ENCODE measurements at places on chromosomes 5 and 9. TPM values are rescaled to one million over a fixed set of nuclear protein-coding genes. Genes with fewer than 3 reads are reported as not detected.
A peak's percentile ranks its signal among the peaks of the same experiment; 100 is the strongest.

GRCh38 chr5:148401604-148402003 is 17.8 kb downstream of the FBXO38 start:
- no peak overlapping the region for H3K4me3 ChIP-seq
- H3K27ac ChIP-seq: no peak overlapping the region
- DNase-seq: no peak
- H3K36me3 ChIP-seq: peaks cover 53% of the 10 kb centered on the region
- H3K27me3 ChIP-seq: no peaks in the 10 kb centered on the region

- no peaks in the 10 kb centered on the region for H3K36me3 ChIP-seq
- peaks cover 28% of the 10 kb centered on the region for H3K4me1 ChIP-seq
- DNase-seq: peak; percentile 85
- peak overlapping the region; percentile 73 for H3K27ac ChIP-seq
Observed at GRCh38 chr9:107637421-107638420, 148.2 kb upstream of the KLF4 start.

DNA sequence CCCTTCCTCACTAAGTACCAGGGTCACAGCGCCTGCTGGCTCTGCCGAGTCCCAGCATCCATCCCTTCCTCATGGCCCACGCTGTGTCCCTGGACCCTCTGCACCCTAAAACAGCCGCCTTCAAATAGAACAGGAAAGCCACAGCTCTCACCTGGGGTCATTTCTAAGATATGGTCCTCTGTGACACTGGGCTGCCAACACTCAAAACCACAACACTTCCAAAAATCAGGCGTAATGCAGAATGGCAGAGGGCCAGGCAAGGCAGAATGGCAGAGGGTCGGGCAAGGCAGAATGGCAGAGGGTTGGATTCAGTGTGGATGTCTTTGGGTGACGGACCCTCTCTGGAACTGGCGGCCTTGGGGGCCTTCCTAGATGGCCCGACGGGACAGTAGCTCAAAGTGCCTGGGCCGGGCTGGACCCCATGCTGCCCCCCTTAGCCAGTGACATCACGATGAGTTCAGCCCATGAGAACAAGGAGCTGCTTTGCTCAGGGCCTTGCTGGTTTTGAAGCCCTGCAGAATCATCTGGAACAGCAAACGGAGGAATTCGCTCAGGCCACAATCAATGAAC is 35.3 kb downstream of the ZDHHC11B start:
- no peaks in the 10 kb centered on the region for H3K4me1 ChIP-seq
- H3K4me3 ChIP-seq: no peak overlapping the region
- H3K27ac ChIP-seq: no peak overlapping the region
- DNase-seq: no peak
- H3K27me3 ChIP-seq: no peaks in the 10 kb centered on the region

GRCh38 chr9:14870090-14870489 is 40.1 kb downstream of the FREM1 start:
- no peak overlapping the region for H3K4me3 ChIP-seq
- H3K27ac ChIP-seq: no peak overlapping the region
- H3K4me1 ChIP-seq: no peaks in the 10 kb centered on the region
- no peaks in the 10 kb centered on the region for H3K36me3 ChIP-seq
- H3K27me3 ChIP-seq: no peaks in the 10 kb centered on the region

DNA sequence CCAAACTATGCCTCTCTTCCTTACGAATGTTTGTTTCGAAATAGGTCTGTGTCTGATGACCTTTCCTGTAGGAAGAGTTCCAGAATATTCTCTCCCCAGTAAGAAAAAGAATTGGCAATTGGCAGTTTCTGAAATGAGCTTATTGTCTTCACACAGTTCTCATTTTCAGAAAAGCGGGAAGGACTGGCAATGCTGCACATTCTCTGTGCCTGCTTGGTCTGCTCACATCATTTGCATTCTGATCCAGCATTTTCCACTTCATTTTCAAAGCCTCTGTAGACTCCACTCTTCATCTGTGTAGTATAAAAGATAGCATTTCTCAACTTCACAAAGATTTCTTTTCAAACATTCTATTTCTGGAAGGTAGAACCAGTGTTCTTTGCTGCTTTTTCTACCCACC is 120.6 kb upstream of the CCDC112 start:
- no peaks in the 10 kb centered on the region for H3K36me3 ChIP-seq
- no peak for DNase-seq
- no peak overlapping the region for H3K27ac ChIP-seq

- no peak for DNase-seq
- peaks cover 11% of the 10 kb centered on the region for H3K4me1 ChIP-seq
- H3K36me3 ChIP-seq: no peaks in the 10 kb centered on the region
Observed at GRCh38 chr9:108374626-108375025, 481.2 kb downstream of the ACTL7B start.

DNA sequence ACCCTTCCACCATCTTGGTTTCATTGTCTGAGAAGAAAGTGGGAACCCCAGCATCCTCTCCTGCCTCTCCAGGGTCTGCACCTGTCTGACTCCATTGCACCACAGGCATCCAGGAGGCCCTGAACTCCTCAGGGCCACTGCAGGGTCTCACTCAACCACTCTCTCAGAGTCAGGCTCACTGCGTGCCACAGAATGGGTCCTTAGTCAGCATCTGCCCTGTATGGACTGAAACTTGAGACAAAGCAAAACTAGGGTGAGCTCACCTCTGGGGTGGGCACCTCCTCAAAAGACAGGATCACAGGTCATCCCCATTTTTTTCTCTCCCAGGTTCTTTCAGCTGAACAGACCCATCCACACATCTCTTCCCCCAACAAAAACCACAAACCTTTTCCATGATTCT is 59.2 kb upstream of the CPEB4 start:
- DNase-seq: no peak
- no peaks in the 10 kb centered on the region for H3K27me3 ChIP-seq
- no peak overlapping the region for H3K27ac ChIP-seq
- no peak overlapping the region for H3K4me3 ChIP-seq
- no peaks in the 10 kb centered on the region for H3K36me3 ChIP-seq
- peaks cover 33% of the 10 kb centered on the region for H3K4me1 ChIP-seq

- H3K27ac ChIP-seq: no peak overlapping the region
- H3K4me1 ChIP-seq: no peaks in the 10 kb centered on the region
- H3K27me3 ChIP-seq: no peaks in the 10 kb centered on the region
- no peaks in the 10 kb centered on the region for H3K36me3 ChIP-seq
Observed at GRCh38 chr5:102341681-102342288, 45.7 kb upstream of the SLCO4C1 start.

GRCh38 chr5:113804943-113805342 is 291.4 kb downstream of the YTHDC2 start:
- H3K4me3 ChIP-seq: no peak overlapping the region
- H3K27me3 ChIP-seq: no peaks in the 10 kb centered on the region
- H3K36me3 ChIP-seq: no peaks in the 10 kb centered on the region
- peaks cover 3% of the 10 kb centered on the region for H3K4me1 ChIP-seq
- no peak overlapping the region for H3K27ac ChIP-seq

GRCh38 chr9:68980341-68980914 is 33.5 kb downstream of the PRKACG start:
- H3K4me1 ChIP-seq: no peaks in the 10 kb centered on the region
- H3K36me3 ChIP-seq: peaks cover under 1% of the 10 kb centered on the region
- no peak overlapping the region for H3K4me3 ChIP-seq
- H3K27ac ChIP-seq: no peak overlapping the region
- DNase-seq: no peak

DNA sequence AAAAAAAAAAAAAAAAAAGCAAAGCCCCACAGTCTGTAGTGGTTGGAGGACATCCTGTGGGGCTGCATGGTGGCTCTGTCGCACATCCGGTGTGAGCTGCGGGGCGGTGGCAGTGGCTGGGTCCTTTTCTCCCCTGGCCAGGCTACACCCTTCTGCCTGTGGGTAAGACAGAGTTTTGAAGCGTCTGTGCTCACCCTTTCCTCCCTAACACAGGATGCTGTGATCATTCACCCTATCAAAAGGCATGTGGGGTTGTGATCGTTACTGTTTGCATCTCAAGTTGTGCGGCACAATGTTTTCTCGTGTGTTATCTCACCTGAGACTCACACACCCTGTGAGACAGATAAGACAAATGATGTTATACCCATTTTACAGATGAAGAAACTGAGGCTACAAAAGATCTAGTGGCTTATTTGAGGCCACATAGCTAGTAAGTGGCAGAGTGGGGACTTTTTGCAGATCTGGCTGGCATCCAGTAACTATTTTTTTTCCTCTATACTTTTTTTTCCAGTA is 17.5 kb downstream of the IRF1 start:
- H3K4me3 ChIP-seq: no peak overlapping the region
- H3K27me3 ChIP-seq: no peaks in the 10 kb centered on the region
- DNase-seq: no peak
- no peaks in the 10 kb centered on the region for H3K36me3 ChIP-seq
- H3K27ac ChIP-seq: peak overlapping the region; percentile 96

DNA sequence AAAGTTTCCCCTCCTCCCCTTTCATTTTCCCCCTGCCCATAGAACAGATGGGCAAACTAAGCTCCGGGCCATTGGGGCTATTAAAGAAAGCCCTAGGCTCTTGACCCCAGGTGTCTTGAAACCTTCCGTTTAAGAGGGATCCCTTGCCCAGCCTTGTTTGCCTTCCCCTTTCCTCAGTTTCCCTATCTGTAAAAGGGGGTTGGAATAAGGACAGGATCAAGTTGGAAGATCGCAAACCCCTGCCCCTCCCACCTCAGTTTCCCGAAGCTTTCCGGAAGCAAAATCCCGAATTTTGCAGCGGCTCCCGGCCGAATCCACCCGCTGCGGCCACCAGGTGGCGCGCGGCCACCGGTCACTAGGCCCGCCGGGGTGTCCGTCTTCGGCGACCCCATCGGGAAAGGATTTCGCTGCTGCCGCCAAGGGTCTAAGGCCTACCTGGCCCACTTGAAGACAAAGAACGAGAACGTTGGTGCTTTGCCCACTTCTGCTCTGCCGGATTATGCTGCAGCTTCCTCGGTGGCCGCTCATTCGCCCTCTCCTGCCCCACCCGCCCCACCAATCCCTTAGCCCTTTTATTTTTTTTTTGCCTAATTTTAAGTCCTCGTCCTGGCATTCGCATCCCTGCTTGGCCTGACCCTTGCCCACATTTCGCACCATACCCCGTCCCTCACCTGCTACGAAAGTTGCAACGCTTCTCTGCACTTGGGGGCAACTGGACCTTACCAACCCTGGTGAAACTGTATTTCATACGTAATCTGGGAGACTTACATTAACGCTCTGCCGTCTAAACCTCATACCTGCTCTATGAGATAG is 962 bp upstream of the NR6A1 start:
- peak overlapping the region; percentile 65 for H3K4me3 ChIP-seq
- peaks cover 4% of the 10 kb centered on the region for H3K4me1 ChIP-seq
- H3K36me3 ChIP-seq: no peaks in the 10 kb centered on the region

GRCh38 chr9:123457583-123457982 is 101.6 kb downstream of the CRB2 start:
- no peak overlapping the region for H3K4me3 ChIP-seq
- H3K4me1 ChIP-seq: peaks cover 23% of the 10 kb centered on the region
- H3K27ac ChIP-seq: no peak overlapping the region
- peaks cover 29% of the 10 kb centered on the region for H3K36me3 ChIP-seq

- no peak overlapping the region for H3K27ac ChIP-seq
- H3K4me3 ChIP-seq: no peak overlapping the region
- no peaks in the 10 kb centered on the region for H3K36me3 ChIP-seq
Observed at GRCh38 chr5:107217721-107218130, 453.0 kb downstream of the EFNA5 start.

- no peaks in the 10 kb centered on the region for H3K4me1 ChIP-seq
- no peaks in the 10 kb centered on the region for H3K27me3 ChIP-seq
- H3K27ac ChIP-seq: no peak overlapping the region
- DNase-seq: no peak
Observed at GRCh38 chr5:52881468-52881867, 93.8 kb downstream of the ITGA1 start.

- no peak overlapping the region for H3K4me3 ChIP-seq
- no peaks in the 10 kb centered on the region for H3K27me3 ChIP-seq
- DNase-seq: no peak
Observed at GRCh38 chr9:99948896-99949295, 42.4 kb downstream of the STX17 start.

DNA sequence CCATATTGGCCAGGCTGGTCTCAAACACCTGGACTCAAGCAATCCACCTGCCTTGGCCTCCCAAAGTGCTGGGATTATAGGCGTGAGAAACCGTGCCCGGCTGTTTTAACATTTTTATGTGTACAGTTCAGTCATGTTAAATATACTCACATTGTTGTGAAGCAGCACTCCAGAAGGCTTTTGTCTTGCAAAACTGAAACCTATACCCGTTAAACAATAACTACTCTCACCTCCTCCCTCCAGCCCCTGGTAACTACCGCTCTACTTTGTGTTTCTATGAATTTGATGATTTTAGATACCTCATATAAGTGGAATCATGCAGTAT is 23.1 kb upstream of the SHB start:
- no peaks in the 10 kb centered on the region for H3K27me3 ChIP-seq
- H3K27ac ChIP-seq: no peak overlapping the region
- H3K4me1 ChIP-seq: no peaks in the 10 kb centered on the region
- no peaks in the 10 kb centered on the region for H3K36me3 ChIP-seq
- H3K4me3 ChIP-seq: no peak overlapping the region

GRCh38 chr9:16817002-16817401 is 53.5 kb downstream of the BNC2 start:
- H3K27ac ChIP-seq: no peak overlapping the region
- no peak overlapping the region for H3K4me3 ChIP-seq
- DNase-seq: no peak

DNA sequence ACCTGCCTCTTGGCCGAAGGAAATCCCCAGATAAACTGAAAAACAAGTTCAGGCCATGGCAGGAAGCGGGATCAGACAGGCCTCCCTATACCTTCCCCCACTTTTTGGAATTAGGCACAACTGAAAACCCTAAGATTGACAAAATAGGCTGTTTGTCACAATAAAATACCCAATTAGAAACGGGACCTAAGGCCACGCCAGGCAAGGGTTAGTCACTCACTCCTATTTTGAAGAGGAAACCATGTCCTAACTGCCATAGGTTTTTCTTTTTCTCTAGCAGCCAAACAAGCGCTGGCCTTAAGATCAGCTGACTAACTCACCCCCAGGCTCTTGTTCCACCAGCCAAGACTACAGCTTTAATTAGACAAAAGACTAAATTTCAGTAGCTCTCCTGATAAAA is 11.9 kb downstream of the FBP2 start:
- no peaks in the 10 kb centered on the region for H3K36me3 ChIP-seq
- no peak overlapping the region for H3K4me3 ChIP-seq
- peaks cover 5% of the 10 kb centered on the region for H3K4me1 ChIP-seq
- no peak overlapping the region for H3K27ac ChIP-seq

The CDKN2B gene
- polyA plus RNA-seq: 21.7 TPM

The NIM1K gene
- 0.21 TPM for polyA plus RNA-seq

The ZNF618 gene
- polyA plus RNA-seq: 8.1 TPM

The FBXW2 gene
- polyA plus RNA-seq: 45.5 TPM

The DAB2 gene
- polyA plus RNA-seq: 178 TPM

The NEUROG1 gene
- polyA plus RNA-seq: not detected

The ZDHHC12 gene
- 35.8 TPM for polyA plus RNA-seq

The DAB2IP gene
- polyA plus RNA-seq: 33.0 TPM

The HEXB gene
- 283 TPM for polyA plus RNA-seq

The IL17B gene
- polyA plus RNA-seq: 4.0 TPM

The LHX6 gene
- 1.1 TPM for polyA plus RNA-seq

The ZNF169 gene
- polyA plus RNA-seq: 7.9 TPM
